NCI-H1048 (cell line): ENCODE measurements at places on chromosomes 13 and 19.

GRCh38 chr19:6340493-6341201, 7.2 kb upstream of the ACER1 start:
- DNase-seq = no peak

DNA sequence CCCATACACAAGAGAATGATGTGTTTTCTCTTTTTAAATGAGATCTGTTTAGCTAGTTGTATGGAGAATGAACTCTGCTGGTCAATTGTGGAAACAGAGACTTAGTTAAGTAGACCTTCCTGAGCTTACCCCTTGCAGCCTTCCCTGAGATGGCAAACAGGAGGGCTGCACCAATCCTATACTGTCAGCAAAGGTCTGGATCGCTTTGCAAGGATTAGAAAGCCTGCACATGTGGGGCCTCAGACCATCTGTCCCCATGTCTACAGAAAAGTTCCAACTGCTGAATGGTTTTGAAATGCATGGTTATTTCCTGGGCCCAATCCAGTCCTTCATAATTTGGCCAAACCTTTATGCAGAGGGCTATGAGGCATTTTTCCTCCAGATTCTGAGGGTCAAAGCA, 183.9 kb upstream of the SLC10A2 start:
- DNase-seq = no peak

DNA sequence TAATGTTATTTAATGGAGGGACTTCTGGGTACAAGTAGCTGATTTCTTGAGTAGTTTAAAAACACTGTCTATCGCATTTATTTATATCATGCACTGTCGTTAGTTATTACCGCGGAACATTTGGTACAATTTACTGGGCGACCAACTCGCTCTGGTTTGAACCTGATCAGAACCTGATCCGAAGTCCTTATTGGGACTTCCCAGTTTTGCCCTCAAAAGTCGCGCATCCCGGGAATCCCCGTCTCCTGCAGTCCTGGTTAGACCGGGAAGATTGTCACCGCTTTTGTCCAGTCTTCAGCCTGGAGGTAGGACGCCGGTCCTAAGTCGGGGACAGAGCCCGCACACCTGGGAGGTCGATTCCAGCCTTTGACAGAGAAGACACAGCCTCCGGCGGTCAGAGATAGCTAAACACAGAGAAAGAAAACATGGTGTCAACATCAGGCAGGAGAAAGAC, 694 bp downstream of the CLN5 start:
- DNase-seq = no peak

- no peak for DNase-seq
Observed at GRCh38 chr13:81757348-81757970, 1416.5 kb upstream of the SPRY2 start.

DNA sequence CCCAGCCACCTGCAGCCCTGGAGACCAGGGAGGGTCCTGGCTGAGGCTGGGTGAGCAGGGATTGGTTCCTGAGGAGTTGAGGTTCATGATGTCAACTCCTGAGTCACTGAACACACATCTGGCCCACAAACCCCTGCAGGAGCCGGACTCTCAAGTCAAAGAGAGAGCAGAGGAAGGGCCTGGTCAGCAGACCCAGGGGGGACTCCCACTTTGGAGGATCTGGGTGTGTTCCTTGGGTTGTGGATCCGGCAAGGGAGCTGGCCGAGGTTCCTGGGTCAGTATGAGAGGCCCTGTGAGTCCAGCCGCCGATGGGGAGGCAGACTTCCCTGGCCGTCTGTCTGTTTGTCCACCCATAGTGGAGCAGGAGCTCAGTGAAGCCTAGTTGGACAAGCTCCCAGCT, 4.0 kb downstream of the SLC7A10 start:
- no peak for DNase-seq

DNA sequence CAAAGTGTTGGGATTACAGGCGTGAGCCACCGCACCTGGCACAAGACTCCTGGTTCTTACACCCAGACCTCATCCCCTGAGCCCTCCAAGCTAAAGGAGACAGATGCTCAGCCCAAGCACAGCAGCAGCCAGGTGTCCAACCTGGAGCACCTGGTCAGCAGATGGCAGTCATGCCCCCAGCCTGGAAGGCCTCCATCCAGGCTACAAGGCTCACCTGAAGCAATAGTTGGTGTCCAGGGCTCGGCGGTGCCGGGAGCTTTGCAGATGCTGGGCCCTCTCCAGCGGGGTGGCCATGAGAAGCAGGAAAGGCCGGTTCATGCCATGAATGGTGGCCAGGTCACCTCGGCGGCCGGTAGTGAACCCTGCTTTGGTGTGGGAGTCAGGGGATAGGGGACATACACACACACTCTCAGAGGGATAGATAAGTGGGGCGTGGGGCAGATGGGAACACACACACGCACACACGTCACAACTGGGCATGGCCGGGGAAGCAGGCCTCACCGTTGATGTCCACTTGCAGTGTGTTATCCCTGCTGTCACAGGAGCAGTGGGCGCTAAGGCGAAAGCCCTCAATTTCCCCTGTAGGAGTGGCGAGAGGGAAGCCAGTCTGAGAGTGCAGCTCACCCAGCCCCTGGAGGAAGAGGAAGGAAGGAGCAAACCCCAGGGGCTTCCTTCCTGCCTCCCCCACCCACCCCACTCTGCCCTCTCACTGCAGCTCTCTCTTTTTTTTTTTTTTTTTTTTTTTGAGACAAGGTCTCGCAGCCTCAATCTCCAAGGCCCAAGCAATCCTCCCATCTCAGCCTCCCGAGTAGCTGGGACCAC, 11.8 kb downstream of the TGFB1 start:
- DNase-seq = no peak

DNA sequence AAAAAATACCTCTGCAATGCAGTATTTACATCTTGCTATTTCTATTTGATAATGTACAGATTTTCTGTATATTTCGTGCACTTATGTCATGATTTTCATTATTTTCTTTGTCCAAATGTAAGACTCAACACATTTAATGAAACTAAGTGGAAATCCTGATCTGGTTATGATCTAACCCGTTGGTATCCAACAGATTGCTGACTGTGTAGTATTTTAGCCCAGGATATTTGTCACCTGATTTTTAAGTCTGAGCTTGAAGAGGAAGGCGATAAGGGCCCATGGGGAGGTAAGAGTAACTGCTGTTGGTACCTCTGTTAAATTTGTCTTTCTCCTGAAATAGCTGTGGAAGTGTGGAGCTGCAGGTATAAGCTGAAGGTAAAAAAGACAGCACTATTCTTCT, 45.3 kb downstream of the WASF3 start:
- DNase-seq = no peak

DNA sequence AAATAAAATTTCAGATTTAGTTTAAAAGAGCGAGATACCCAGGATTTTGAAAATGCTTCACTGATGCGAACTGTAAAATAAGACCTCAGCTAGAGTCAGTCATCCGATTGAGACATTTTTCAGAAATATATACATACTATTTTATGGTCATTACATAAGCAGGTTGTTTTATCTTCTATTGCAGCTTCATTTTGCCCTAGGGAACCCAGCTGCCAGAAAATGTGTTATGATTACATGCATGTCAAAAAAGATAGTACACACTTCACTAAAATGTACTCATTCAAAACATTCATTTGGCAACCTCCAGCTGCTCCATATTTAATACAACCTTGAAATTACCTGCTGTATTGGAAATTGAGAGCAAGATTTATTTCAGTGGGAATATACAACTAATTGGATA, 483.8 kb upstream of the SLITRK6 start:
- DNase-seq = no peak

- DNase-seq = no peak
Observed at GRCh38 chr13:112651311-112651710, 38.5 kb upstream of the ATP11A start.

GRCh38 chr13:99721606-99722337, 220.5 kb downstream of the TM9SF2 start:
- DNase-seq = no peak

DNA sequence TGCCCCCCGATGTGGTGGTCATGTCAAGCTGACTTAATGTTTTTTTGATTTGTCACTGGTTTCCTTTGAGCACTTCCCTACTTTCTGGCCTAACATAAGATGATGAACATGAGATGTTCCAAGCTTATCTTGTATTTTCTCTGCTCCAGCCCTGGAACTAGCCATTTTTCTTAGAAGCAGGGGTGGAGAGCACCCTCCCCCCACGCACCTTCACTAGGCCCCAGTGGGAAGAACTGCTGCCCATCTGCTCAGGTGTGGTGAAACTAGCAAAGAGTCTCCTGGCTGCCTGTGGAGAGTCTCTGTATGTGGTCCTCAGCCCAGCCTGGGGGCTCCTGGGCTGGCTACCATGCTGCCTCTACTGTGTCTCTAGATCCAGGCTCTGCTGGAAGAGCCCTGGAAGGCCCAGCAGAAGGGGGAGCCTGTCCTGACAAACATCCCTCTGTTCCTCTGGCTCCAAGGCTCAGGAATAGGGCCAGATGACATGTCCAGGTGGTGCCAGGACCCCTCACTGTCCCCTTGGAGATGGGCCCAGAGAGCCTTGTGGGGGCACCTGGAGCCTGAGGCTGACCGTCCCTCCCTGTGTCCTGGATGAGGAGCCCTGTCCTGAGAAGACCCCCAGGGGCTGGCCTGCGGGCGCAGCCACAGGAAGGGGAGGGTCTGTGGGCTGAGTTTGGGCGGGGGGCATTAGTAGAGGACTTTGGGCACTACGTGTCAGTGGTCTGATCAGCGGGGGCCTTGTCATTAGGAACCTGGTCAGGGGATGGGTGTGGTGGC, 4.8 kb upstream of the ZNF14 start:
- no peak for DNase-seq

GRCh38 chr13:106007156-106007555, 528.3 kb downstream of the EFNB2 start:
- no peak for DNase-seq

- DNase-seq = no peak
Observed at GRCh38 chr13:74136084-74136658, 2.0 kb upstream of the KLF12 start.

- DNase-seq = no peak
Observed at GRCh38 chr19:55688422-55689218, 13.6 kb downstream of the EPN1 start.

DNA sequence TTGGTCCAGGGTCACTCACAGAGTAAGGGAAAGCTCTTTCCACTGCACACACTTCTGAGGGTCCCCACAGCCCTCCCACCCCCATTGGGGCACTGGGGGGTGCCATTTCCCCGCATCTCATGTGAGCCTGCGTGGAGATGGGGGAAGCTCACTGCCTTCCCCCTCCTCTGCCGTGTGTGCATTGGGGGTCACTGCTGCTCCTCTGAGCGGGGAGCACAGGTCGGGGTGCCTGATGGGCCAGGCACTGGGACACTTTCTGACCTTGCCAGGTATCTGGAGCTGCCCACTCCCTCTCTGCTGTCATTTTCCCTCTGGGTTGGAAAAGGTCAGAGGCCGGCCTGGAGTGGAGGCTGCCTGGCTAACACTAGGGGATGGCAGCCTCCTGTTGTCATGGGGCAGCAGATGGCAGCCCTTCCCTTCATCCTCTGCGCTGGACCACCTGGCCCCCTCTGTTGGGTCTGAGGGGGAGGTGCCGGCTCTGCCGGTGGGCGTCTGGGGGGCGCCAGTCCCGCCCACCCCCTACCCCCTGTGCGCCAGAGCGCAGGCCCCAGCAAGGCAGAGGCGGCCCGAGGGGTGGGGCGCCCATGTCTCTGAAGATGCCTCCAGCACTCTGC, 9.1 kb downstream of the SSBP4 start:
- no peak for DNase-seq

- no peak for DNase-seq
Observed at GRCh38 chr13:25241007-25241406, 46.3 kb downstream of the MTMR6 start.

DNA sequence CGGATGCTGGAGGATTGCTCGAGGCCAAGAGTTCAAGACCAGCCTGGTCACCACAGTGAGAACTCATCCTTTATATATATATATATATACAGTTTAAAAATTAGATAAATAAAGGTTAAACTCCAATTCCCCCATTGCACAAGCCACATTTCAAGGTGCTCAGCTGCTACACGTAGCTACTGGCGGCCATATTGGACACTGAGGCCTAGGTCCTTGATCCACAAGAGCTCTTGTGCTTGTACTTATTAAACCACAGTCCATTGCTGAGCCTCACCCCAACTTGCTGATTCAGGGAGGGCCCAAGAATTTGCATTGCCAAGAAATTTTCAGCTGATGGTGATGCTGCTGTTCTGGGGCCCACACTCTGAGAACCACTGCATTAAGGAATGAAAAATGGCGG, 9.6 kb downstream of the TTC9B start:
- no peak for DNase-seq

DNA sequence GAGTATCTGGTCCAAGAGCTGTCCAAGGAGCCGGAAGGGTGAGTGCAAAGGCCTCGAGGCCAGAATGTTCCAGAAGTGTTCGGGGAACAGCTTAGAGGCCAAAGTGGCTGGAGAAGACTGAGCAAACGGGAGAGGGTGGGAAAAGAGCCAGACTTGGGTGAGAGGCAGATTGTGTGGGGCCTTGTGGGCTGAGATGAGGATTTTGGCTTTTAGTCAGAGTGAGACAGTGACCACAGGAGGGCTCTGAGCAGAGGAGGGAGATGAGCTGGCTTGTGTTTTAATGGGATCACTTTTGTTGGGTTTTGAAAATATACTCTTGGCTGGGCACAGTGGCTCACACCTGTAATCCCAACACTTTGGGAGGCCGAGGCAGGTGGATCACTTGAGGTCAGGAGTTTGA, 5.6 kb downstream of the NANOS2 start:
- no peak for DNase-seq

DNA sequence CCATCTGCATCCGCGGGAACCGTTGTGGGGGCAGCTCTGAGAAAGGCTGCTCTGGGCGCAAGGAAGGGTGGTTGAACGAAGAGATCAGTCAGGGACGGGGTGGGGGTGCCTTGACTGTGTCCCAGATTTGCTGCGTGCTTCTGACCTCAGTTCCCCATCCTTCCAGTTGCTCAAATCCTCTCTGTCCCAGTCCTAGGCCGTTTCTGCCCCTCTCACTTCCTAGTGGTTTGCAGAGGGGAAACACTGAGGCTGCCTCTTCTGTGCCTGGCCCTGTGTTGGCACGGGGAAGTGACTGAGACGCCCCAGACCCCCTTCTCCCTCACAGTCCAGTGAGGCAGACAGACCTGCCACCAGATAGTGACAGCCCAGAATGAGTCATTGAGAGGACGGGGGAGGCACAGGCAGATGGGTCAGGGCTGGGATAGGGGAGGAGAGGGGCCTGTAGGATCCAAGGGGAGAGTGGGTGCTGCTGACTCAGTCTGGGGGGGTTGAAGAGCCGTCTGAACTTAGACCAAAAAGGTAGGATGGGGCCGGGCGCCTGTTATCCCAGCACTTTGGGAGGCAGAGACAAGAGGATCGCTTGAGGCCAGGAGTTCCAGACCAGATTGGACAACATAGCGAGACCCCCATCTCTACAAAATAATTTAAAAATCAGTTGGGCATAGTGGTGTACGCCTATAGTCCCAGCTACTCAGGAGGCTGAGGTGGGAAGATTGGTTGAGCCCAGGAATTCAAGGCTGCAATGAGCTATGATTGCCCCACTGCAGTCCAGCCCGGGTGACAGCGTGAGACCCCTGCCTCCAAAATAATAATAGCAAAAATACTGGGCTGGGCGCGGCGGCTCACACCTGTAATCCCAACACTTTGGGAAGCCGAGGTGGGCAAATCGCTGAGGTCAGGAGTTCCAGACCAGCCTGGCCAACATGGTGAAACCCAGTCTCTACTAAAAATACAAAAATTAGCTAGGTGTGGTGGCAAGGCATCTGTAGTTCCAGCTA, 26.5 kb downstream of the NUMBL start:
- DNase-seq = no peak

GRCh38 chr19:2488942-2489731, 13.2 kb downstream of the GADD45B start:
- no peak for DNase-seq
